ENCODE measurements at places on chromosomes 6 and 20. TPM values are rescaled to one million over a fixed set of nuclear protein-coding genes. Genes with fewer than 3 reads are reported as not detected.

DNA sequence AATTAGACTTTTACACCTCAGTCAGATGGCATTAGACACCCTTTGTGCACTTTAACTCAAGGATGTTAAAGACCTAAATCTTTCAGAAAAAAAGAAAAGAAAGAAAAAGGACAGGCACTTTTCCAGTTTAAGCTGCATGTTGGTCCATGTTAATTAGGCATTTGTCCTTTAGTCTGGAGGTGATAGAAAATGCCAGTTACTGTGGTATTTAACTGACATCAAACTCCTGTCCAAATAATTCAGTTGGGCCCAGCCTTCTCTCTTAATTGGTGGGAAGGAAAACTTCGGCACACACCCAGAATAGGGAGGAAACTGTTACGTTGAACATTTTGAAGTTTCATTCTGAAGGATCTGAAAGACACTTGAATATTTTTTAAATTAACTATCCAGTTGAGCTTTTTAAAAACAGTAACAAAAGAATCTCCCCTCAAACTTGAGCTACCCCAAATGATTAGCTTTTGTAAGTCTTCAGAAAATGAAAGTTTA lies 30.3 kb downstream of the RREB1 start:
- H3K4me3 ChIP-seq: no peak overlapping the region
- H3K27me3 ChIP-seq: no peaks in the 10 kb centered on the region
- H3K27ac ChIP-seq: peak overlapping the region; percentile 74
- H3K36me3 ChIP-seq: no peaks in the 10 kb centered on the region
- no peak for DNase-seq

DNA sequence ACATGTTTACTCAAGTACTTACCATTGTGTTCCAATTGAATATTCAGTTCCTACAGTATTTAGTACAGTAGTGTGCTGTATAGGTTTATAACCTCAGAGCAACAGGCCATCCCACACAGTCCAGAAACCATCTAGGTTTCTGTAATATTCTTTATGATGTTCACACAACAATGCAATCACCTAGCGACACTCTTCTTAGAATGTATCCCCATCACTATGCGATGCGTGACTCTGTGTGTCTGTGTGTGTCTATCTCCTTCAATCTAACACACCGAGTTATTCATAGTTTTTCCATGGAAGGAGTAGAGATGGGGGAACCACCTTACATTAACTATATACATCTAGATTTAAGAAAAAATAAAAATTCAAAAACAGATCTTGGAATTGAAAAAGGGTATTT lies 161.7 kb downstream of the INSM1 start:
- DNase-seq: no peak
- no peaks in the 10 kb centered on the region for H3K27me3 ChIP-seq
- H3K36me3 ChIP-seq: no peaks in the 10 kb centered on the region
- no peak overlapping the region for H3K27ac ChIP-seq
- H3K4me1 ChIP-seq: no peaks in the 10 kb centered on the region

DNA sequence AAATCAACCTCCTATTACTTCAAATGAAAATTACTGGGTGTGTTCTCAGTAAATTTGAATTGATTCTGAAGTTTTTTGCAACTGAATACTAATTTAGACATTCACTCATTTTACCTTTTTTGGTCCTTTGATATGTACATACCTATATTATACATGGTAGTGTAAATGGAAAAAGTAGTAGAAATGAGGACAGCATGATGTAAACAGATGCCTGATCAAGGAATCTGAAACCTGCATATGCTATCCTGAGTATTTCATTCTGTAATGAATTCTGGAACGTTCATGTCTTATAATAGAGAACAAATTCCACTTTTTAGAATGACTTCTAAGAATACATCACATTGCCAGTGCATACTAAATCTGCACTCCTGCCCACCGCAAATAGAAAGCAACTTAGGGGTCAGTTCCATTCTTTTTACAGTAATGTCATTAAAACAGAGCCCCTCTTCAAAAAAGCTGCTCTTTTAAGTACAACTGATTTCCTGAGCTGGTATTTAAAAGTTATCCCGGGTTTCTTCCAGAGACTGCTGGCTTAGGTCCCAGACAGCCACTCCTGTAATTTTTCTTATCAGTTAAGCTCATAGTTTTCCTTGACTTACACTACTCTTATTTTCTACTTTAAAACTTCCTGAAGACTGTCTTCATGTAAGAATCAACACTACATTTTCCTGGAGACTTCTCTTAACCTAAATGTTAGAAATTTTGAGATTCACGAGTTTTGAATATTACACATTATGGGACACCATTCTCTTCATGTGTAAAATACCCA lies 48.4 kb downstream of the MAP3K7 start:
- no peaks in the 10 kb centered on the region for H3K36me3 ChIP-seq
- H3K27ac ChIP-seq: no peak overlapping the region
- no peak overlapping the region for H3K4me3 ChIP-seq

DNA sequence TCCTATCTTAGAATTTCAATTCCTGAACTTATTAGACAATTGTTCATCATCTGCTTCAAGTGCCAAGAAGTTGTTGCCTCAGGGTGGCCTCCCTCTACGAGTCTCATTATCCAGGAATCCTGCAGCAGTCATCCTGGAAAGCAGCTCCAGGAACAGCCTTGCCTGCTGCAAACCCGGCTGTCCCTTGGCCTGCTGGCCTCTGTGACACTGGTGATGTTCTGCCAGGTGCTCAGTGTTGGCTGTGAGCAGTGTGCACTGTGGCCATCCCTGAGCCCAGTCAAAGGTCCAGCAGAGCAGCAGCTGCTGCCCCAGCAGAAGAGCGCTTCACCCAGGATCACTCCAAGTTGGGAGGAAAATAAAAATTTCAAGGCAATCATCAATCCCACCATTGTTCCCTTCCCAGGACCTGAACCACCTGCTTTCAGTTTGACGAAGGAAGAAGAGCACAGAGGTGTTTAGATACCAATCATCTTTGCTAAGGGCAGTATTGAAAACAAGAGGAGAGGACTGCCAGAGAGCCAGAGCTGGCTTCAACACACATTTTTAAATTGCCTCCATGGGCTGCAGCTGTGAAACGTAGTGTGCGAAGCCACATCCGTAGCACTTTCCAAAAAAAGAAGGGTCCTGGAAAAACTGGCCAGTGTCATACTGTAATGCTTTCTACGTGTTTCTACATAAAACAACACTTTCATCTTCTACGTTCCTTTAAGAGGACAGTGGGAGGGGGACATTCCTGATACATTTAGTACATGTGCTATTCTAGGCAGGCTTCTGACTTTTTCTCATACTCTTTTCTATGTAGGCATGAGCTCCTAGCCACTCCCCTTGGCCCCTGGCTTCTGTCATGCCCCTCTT lies 7.2 kb upstream of the FAM50B start:
- DNase-seq: peak; percentile 65
- no peak overlapping the region for H3K4me3 ChIP-seq
- peak overlapping the region; percentile 23 for H3K27ac ChIP-seq
- H3K36me3 ChIP-seq: no peaks in the 10 kb centered on the region
- no peaks in the 10 kb centered on the region for H3K27me3 ChIP-seq

DNA sequence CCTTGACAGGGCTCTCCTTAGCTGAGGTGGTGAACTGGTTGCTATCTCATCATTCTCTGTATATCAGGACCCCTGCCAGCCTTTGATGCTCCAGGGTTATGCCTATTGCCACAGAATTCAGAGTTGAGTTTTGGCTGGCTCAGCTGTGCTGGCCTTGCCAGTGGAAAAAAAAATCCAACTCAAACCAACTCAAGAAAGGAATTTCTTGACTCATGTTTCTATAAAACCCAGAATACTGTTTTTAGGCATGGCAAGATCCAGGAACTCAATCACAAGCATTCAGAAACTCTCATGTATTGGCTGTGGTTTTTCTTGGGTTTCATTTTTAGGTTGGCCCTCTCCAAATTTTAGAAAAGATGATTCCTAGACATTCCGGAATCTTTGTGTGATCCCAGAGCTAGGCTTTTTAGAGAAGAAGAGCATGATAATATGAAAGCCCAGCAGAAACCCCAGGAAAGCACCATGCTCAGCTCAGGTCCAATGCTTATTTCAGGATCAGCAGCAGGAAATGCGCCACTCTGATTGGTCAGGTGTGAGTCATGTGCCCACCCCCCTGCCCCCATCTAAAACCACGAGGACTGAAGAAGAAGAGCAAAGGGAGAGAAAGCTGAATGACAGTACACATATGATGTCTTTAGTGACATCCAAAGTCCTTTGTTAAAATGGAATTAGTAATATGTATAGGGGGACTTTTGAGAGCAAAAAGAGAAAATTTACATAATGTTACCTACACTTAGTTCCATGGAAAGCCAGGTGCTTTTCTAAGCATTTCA lies 122.9 kb downstream of the RNF144B start:
- H3K4me1 ChIP-seq: no peaks in the 10 kb centered on the region
- DNase-seq: no peak
- no peak overlapping the region for H3K27ac ChIP-seq

The SYNJ2 gene
- total RNA-seq: 3.0 TPM

The ERMARD gene
- 20.6 TPM for total RNA-seq

DNA sequence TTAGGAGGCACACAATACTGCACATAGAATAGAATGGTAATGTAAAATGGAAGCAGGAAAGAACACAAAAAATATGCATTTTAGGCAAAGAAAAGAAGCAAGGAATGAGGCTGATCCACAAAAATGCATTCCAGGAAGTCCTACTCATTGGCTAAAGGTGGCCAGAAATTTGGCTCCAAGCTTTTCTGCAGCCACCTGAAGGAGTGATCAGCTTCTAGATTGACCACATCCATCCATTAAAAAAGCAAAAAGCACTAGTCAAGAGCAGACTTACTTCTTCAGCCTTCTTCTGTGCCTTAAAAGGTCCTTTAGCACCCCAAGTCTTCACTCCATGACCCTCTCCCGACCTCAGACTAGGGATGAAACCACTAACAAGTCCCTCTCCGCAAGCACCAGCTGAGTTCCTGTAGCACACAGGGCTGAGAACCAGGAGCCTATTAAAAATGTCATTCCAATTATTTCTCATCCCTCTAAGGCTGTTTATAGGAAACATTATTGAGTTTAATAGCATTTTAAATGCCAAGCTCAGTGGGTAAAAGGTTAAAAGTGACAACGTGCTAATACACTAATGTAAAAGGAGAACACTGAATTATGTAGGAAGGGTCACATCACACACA lies 36.5 kb downstream of the TRAM2 start:
- peaks cover 5% of the 10 kb centered on the region for H3K4me1 ChIP-seq
- no peaks in the 10 kb centered on the region for H3K36me3 ChIP-seq
- peak overlapping the region; percentile 52 for H3K27ac ChIP-seq
- no peak for DNase-seq

GRCh38 chr6:89986650-89987074 lies 92.4 kb downstream of the GJA10 start:
- H3K36me3 ChIP-seq: no peaks in the 10 kb centered on the region
- H3K27me3 ChIP-seq: no peaks in the 10 kb centered on the region
- DNase-seq: no peak
- H3K4me1 ChIP-seq: peaks cover 6% of the 10 kb centered on the region
- peak overlapping the region; percentile 66 for H3K27ac ChIP-seq
- no peak overlapping the region for H3K4me3 ChIP-seq

The MAN1A1 gene
- total RNA-seq: 481 TPM

The TINAG gene
- not detected for total RNA-seq

DNA sequence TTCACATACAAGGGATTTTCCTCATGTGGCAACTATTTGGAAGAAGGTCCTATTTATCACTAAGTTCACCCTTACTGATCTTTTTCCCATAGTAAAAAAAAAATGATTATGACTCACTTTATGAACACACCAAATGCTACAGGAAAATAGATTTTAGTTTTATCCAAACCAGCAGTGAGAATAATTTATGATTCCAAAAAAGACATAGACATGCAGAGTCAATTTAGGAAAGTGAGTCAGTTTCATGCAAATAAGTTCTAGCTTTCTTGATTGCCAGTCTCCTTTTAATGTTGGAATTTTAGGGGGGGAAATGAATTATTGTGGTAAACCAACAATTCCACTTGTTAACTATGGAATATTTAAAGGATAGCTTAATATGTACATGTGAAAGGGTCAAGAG lies 64.0 kb upstream of the RNF146 start:
- H3K27ac ChIP-seq: no peak overlapping the region
- no peak overlapping the region for H3K4me3 ChIP-seq
- no peaks in the 10 kb centered on the region for H3K4me1 ChIP-seq
- no peak for DNase-seq
- H3K27me3 ChIP-seq: no peaks in the 10 kb centered on the region
- H3K36me3 ChIP-seq: no peaks in the 10 kb centered on the region
